ENCODE measurements at places on chromosomes 12 and 14. TPM values are rescaled to one million over a fixed set of nuclear protein-coding genes. Genes with fewer than 3 reads are reported as not detected.

CLEC4A gene
- total RNA-seq = 0.22 TPM

SGPP1 gene
- total RNA-seq = 41.7 TPM

ISCA2 gene
- 11.0 TPM for total RNA-seq

PRPH gene
- total RNA-seq = not detected

DTX1 gene
- total RNA-seq = under 0.01 TPM

IRAK3 gene
- total RNA-seq = 5.9 TPM

TAS2R14 gene
- total RNA-seq = 4.4 TPM

Measured in placental pericyte (primary cell).